ENCODE measurements at places on chromosomes 16 and 17.

DNA sequence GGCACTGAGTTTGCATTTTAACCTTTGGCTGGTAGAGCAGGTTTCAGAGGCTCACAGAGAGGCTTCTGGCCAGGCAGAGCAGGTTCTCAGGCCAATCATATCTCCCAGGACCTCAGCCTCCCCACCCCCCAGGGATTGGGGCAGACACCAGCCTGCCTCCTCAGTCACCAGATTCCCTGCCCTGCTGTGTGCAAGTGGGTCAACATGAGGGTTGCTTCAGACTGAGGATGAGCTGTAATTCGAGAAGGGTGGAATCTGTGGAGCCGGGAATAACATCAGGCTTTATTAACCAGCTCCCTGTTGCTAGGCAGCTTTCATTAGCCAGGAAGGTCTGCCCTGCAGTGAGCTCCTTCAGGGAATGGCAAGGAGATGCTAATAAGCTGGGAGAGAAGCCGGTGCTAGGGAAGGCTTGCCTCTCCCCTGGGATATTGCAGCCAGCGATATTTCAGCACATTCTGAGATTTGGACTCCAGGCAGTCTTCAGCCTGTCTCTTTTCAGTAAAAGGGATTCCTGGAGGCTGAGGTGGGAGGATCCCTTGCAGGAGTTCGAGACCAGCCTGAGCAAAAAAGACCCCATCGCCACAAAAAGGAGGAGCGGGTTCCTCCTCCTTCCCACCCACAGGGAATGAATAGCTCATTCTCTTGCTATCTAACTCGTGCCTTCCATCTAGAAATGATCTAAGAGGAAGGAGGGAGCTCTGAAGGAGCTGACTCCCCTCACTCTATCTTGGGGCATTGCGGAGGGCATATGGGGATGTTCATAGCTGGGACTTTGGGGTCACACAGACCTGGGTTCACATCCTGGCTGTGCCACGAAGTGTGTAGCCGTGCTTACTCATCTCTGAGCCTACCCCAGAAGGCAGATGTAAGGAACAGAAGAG, 10.7 kb downstream of the SGSM2 start:
- DNase-seq = no peak

DNA sequence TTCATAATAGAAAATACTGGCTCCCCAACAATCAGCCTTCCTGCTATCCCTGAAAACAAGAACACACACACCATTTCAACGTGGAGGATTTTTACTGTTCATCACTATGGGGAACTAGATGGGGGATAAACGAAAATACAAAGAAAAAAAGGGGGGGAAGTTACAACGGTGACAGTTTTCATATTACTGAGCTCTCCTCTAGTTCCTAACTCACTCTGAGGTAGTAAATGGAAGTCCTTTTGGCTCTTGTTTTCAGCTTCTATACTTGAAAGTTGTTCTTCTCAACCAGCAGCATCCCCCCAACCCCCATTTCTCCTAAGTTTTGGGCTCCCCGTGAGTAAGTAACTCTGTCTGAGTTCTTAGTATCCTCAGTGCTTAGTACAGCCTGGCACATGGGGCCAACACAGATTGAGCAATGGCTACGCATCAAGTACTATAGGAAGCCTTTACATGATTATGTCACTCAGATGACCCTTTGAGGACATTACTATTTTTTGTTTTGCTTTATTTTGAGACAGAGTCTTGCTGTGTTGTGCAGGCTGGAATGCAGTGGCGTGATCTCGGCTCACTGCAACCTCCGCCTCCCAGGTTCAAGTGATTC, 4.2 kb upstream of the CORO7 start:
- no peak for DNase-seq

DNA sequence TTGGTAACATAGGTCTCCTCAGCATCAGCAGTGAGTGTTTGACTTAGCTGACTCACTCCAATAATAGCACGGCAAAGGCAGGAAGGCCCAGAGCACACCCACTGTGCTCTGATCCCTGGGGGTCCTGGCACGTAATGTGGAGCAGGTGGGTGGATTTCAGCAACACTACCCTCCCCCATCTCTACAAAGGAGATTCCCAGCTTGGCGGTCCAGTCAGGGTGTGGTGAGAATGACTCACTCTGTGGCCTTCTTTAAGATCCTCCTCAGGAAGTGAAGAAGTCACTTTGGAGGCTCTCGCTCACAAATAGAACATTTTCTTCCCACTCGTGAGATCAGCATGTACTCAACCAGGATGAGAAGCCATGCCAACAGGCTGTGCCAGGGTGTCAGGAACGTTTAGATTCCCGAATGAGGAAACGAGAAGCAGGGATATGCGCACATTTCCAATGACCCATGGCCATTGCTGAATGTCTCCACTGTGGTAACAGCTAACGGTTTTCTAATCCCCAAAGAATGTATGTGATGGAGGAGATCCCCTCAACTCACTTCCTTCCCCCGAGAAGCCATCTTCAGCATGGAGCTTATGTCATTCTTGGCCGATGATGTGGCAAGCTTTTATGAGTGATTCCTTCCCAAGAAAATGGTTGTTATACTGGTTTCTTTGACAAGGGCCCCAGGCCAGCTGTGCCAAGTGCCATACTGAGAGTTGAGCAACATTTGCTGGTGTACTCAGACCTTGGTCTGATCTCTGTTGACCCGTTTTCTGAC, 365.2 kb downstream of the C16orf95 start:
- no peak for DNase-seq

DNA sequence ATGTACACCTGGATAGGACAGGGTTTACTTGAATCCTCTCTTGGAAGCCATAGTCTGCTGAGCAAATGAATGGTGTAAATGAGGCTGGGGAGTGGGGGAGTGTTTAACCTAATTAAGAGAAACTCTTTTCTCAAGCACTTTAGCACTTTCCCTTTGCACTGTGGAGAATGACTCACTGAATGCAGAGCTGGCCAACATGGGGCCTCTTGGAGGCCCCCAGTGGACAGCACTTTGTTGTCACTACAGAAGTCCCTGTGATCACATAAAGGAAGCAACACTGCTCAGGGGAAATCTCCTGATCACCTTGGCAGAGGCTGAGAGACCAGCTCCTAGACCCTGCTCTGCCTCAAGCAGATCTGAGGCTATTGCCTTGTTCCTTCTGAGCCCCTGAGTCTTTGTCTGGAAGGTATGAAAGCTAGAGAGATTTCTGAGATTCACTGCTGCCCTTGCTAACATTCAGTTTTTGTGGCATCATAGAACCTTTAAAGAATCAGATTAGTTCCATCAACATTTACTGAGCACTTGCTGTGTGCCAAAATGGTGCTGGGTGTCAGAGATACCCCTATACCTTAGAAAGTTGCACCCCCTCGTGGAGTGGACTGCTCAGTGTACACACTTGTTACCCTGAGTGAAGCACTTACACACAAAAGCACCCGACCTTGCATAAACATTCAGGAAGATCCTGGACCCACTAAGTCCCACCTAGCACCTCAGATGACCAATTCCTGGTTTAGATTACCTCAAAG, 230.1 kb upstream of the CCL2 start:
- DNase-seq = no peak

DNA sequence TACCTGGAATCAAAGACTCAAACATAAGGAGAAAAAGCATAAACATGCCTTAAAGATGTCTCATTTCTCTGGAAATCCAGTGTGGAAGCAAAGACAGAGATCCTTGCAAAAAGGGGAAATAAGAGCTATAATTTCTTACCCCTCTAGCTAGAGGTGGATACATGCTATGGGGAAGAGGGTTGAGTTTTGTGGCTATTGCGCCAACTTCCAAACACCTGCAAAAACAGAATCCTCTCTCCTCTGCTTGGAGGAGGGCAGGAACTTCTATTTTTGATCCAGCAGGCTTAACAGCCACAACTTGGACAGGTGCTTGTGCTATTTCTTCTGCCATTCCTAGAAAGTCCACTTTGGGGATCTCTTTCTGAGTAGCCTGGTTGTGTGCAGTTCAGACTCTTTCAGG, 21.5 kb upstream of the NUDT7 start:
- DNase-seq = no peak

DNA sequence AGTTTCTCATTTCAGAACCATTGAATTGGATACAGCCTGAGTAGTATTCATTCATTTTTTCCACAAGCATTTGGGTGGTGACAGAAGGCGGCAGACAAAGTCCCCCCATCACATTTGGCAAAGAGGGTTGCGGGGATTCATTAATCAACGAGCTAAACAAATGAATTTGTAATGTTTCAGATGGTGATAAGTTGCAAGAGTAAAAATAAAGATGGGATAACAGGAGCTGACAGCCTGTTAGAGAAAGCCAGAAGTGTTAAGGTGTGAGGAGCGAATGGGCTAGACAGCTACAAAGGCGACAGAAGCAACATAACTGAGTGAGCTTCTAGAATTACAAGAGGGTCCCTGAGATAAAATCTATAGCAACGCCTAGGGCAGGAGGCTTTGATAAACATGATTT, 342.8 kb upstream of the HSBP1 start:
- no peak for DNase-seq

GRCh38 chr17:39836117-39836516, 28.0 kb downstream of the IKZF3 start:
- no peak for DNase-seq

DNA sequence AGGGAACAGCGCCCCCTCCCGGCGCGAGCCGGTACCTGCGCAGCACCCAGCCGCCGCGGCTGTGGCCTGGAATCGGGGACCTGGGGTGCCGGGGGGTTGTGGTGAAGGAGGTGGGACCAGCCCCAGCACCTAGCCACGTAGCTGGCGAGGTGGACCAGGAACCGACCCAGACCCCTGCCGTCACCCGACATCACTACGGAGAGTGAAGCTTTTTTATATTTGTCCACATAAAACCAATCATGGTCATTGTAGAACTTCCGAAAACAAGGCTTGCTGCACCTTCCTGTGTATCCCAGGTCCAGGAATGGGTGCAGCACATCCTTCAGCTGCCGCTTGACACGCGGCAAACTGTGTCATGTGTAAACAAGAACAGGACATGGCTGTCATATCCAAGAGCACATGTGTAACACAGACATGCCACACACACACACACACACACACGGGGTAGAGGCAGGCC, 1.3 kb downstream of the HBQ1 start:
- DNase-seq = no peak

- peak; percentile 25 for DNase-seq
Observed at GRCh38 chr17:68381076-68381900, 76.0 kb downstream of the WIPI1 start.

- peak; percentile 44 for DNase-seq
Observed at GRCh38 chr16:8958344-8959167, 5.2 kb downstream of the USP7 start.

GRCh38 chr16:13795131-13795530, 124.8 kb upstream of the ERCC4 start:
- DNase-seq = no peak

DNA sequence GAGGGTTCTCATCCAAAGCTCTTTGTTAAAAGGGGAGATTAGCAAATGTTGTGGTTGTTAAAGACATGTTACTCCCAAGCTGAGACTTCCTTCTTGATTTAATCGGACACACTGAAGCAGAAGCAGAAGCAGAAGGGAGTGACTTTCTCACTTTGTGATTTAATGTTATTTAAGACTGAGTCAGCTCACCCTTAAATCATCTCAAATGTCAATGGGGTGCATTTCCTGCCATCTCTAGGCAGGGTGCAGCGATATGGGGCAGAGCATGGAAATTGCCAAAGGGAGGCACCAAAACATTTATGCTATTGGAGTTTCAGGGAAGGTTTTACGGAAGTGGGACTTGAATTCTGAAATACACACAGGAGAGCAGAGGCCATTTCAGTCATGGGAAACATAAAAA, 283.6 kb downstream of the ABCC12 start:
- no peak for DNase-seq

DNA sequence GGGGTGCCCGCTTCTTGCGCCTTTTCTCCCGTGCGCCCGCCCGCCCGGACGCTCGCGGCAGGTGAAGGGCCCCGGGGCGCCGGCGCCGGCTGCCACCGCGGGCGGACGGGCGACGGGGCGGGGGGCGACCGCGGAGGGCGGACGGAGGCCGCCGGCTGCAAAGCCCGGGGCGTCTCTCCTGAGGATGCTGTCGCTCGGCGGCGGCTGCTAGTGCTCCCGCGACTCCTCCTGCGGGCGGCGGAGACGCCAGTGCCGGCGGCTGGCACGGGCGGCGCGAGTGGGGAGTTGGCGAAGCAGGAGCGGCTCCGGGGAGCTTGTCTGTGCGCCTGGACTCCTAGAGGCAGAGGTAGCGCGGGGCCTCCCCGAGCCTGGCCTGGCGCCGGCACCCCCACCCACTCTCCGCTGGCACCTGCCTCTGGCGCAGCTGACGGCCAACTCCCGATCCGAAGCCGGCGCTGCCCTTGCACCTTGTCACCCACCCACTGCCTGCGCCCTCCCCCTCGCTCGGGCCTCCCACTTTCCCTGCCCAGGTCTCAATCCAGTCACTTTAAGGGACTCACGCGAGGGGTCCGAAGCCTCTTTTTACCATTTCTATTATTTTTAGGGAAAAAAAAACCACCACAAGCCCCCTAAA, at the start of gene FAM20A:
TSS of gene FAM20A (minus strand) at position 437 of the 634 bp plus-strand sequence. CDS start 701 bp downstream, outside the sequence.
- peak; percentile 9 for DNase-seq

GRCh38 chr16:81495321-81496234, 51.0 kb downstream of the CMIP start:
- DNase-seq = no peak

DNA sequence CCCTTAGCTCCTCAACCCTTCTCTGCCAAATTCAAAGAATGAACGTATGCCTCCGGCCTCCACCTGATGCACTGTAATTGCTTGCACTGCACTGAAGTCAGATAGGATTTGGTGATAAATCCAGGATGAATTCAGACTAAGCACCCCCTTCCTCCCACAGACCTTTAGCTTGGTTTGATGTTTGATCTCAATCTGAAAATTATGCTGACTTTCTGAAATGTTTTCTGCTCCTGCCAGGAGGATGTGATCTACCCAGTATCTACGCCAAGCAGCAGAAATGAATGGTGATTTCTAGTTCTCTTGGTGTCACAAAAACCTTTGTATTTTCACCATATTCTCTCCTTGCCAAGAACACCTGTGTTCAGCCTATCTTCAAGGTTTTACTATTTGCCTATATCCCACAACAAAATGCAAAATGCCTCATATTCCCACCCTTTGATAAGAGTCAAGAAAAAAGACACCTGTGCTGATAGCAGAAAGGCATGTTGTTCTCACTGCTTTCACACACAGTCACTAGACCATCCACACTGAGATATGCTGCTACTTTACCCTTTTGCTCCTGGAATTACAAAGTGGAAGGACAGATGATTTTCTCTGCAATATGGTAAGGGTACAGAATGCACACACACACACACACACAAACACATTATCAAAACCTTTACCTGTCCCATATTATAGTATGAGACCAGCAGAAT, 14.7 kb downstream of the RFFL start:
- DNase-seq = no peak

DNA sequence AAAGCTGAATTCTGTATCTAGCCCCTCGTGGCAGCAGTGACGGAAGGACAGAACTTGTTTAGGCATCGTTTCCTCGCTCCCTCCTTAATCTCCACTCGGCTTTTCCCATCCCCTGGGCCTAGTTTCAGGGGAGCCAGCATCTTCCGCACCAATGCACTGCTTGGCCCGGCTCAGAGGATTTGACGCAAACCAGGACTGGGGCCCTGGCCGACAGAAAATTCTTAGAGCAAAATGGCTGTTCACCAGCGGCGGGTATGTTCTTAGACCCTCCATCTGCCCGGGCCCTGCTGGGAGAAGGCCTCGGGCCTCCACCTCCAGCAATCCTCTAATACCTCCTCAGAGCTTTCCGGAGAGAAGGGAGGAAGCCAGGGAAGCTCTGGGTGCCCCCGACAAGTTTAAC, 54.6 kb downstream of the TBC1D16 start:
- DNase-seq = no peak

- DNase-seq = no peak
Observed at GRCh38 chr16:23876256-23876896, 40.6 kb downstream of the PRKCB start.

Data from activated CD4-positive, alpha-beta T cell treated with anti-CD3 and anti-CD28 coated beads, Interleukin-2, amount 50 U/mL, for 48 hours (primary cell).